ENCODE measurements at places on chromosomes 2 and 18.

GRCh38 chr2:158095912-158096311 lies 5.8 kb upstream of the UPP2 start:
- DNase-seq, result no peak

DNA sequence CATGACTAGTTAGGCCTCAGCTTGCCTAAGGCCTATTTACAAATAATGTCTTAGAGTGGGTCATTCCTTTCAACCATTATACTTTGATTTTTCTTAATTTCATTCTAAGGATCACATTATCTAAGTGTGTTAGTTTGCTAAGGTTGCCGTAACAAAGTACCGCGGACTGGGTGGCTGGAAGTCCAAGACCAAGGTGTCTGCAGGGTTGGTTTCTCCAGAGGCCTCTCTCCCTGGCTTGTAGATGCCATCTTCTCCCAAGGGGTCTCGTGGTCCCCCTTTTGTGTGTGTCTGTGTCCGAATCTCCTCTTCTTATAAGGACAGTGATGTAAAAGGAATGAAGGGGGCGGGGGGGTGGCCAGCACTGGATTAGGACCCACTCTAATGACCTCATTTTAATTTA lies 18.4 kb upstream of the ITM2C start:
- DNase-seq, result no peak

- peak; percentile 94 for DNase-seq
Measured at GRCh38 chr2:108448678-108449409, at the start of gene GCC2. Gene GCC2 (plus strand): TSS chr2:108449206. CDS start chr2:108449275, 69 bp downstream.

DNA sequence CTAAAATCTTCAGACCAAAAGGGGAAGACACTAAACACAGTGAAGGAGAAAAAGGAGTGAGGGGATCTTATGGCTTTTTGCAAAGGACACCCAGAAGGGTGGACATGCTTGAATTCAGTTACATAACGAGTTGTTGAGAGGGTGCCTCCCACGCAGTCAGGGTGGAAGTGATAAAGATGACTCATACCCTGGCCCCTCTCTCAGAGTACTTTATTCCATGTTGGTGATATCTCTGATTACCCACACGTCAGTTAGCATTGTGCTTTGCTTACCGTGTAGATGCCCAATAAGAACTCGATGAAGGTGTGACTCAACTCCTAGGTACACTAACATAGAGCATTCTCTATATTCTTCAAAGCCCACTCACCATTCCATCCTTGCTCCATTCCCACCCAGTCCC lies 44.4 kb downstream of the EN1 start:
- DNase-seq, result no peak

- no peak for DNase-seq
Measured at GRCh38 chr18:70246061-70246466, 40.6 kb upstream of the RTTN start.

GRCh38 chr2:46392561-46393346 lies 86.6 kb upstream of the TMEM247 start:
- no peak for DNase-seq

GRCh38 chr18:46278481-46279465 lies 174.6 kb downstream of the HAUS1 start:
- no peak for DNase-seq

DNA sequence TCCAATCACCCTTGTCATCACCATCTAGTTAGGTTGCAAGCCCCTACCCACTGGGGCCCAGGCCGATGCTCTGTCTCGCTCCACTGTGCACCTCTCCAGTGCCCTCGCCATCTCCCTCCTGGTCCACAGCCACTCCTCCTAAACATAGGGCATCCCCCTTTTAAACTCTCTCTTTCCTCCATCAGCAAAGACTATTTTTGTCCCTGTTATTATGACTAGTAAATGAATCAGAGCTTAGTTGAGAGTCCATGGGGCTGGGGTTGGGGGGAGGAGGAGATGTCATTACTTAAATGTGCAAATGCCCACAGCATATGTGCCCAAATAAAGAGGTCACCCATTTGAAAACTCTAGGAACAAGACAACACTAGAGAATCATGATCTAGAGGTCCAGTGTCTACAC lies 167.4 kb downstream of the TRABD2A start:
- DNase-seq, result no peak

GRCh38 chr2:126971481-126972278 lies 73.0 kb downstream of the TEX51 start:
- peak; percentile 73 for DNase-seq

DNA sequence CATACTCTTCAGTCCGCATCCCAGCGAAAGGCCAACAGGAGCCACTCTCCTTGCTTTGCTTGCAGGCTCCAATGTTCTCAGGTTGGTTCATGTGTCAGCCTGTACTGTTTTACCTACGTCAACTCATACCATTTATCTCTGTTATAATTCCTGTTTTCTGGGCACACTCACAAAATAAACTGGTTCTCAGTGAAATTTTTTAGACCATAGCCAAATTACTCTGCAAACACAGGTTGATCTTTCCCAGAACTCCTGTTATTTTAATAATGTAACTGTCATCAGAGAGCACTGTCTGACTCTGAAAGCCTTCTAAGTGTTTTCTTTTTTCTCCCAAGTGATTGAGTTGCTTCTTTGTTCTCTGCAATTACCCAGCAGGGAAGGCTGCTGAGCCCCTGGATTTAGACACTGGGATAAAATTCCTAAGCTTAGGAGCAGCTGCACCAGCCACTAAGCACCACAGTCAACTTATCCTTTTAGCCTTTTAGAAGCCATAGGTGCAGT lies 111.6 kb upstream of the PIEZO2 start:
- no peak for DNase-seq

DNA sequence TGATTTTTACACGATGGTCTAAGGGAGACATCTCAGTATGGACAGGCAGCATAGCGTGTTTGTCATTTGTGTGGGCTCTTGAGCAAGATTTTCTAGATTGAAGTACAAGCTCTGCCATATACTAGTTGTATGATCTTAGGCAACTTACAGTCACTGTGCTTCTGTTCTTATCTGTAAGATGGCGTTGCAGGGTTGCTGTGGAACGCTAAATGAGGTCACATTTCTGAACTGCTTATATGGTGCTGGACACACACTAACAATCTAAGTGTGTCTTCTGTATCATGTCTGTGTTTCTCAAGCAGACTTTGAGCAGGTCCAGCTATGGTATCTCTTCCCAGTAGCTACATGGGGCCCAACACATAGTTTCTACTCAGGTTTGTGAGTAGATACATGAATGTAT lies 29.2 kb downstream of the PARD3B start:
- no peak for DNase-seq

GRCh38 chr18:48575658-48576456 lies 37.0 kb downstream of the CTIF start:
- peak; percentile 60 for DNase-seq

DNA sequence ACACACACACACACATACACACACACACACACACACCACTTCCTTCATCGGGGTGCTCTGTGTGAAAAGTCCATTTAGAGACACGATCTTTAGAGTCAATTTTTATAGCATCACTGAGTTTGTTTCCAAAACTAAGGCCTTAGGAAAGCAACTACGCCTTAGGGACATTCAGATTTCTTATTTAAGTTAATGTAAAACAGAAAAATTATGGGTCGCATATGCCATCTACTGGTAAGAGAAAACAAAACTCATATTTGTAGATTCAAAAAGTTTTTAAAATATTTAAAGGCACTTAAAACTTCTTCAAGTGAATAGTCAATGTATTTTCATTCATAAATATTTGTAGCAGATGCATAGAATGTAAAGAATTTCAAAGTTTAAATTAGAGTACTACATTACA lies 166.2 kb downstream of the ATAD2B start:
- no peak for DNase-seq
